ENCODE measurements at places on chromosomes 16 and 17.

DNA sequence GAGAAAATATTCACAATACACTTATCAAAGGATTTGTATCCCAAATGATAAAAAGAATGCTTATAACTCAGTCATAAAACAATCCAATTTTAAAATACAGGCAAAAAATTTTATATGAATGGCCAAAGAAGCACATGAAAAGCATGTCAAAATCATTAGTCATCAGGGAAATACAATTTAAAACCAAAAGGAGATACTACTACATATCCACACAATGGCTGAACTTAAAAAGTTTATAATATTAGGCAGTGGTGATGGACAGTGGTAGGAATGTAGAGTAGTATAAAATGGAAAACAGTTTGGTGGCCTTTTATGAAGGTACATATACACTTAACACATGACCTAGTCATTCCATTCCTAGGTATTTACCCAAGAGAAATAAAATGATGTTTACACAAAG is 12.2 kb downstream of the CMC2 start:
- no peak for DNase-seq

GRCh38 chr16:20948444-20948843 is 47.9 kb downstream of the LYRM1 start:
- DNase-seq = no peak

GRCh38 chr17:15944759-15945526 is at the start of gene ADORA2B:
Gene ADORA2B, plus strand, starts transcription at chr17:15945130. Its CDS starts 119 bp downstream, at chr17:15945249.
- DNase-seq = peak; percentile 70

- DNase-seq = no peak
Observed at GRCh38 chr16:70579648-70580630, 56.3 kb downstream of the SF3B3 start.

DNA sequence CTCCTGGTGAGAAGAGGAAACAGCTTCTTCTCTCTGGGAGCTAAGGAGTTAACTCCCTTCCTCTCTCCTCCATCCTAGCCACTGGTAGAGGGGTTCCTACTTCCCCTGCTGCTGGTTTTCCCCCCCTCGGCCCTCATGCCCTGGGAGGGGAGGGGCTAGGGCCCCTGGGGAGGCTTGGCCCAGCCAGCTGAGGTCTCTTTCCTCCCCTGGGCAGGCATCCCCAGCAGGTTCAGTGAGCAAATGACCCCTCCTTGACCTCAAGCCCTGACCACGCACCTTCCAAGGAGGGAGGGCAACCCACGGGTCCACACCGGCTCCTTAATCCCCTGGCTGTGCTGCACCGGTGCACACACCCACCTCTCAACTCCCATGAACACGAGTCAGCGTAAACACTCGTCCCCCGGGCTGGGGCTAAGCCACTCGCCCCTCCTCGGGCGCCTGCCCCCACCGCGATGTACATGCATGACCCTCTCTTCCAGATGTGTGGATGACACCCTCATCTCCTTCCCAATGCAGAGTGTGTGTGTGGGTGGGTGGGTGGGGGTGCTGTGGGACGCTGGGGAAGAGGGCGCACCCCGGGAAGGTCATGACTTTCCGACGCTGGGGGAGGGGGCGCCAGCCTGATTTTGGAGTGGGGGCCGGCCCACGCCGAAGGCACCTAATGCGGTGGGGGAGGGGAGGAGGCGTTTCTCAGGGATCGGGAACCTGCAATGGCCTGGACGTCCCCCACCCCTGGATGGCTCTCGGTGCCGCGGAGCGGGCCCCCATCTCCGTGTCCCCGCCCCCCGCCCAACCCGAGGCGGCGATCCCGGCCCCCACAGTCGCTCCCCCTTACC is 33.7 kb downstream of the SRCIN1 start:
- DNase-seq = no peak

DNA sequence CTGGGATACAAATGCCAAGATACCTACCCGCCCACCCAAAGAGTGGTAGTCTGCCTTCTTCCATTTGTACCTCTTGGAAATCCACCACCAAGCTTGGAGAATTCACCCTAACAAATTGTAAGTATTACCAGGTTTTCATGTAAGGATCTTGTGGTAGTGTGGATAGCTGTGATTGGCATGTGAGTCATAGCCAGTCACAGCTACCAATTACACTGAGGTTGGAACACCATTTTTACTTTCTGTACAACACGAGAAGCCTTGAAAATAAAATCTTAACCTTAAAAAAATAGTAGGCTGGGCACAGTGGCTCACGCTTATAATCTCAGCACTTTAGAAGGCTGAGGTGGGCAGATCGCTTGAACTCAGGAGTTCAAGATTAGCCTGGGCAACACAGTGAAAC is 18.5 kb upstream of the SLC35G3 start:
- no peak for DNase-seq

- no peak for DNase-seq
Observed at GRCh38 chr16:68992521-68992920, 112.9 kb upstream of the HAS3 start.

DNA sequence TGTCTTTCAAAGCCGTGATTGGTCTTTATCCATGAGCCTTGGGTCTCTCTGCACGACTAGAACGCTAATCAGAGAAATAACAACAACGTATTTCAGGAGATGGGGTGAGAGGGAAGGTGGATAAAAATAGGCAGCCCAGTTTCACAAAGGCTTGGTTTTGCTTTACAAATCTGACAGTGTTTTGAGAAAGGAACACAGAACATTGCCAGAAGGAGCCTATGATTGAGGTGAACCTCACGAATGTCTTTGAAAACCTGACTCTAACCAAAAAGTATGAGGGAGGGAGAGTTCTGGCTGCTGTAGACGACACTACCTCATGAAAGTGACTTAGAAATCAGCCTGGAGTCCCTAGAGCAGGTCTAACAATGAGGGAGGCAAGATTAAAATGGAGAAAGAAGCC is 38.0 kb upstream of the NOL11 start:
- DNase-seq = no peak

DNA sequence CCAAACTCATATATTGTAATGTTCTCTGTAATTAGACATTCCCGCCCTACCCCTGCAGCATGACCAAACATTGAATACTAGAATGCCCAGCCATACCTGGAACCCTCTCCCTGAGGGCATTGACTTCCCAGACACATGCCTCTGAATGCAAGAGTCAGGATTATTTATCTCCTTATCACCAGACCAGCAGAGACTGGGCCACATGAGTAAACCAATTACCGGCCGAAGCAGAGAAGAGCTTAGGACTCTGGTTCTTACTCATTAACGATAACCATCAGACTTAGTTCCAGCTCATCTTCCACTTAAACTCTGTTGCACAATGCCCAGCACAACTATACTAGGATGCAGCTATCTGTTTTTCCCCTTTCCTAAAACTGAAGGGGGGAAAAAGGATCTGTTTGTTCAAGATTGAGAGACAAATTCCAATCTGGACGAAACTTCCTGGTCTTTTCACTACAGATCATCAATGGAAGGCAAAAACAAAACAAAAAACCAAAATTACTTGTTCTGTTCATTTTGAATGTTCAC is 88.2 kb upstream of the CORO6 start:
- DNase-seq = no peak

GRCh38 chr17:44529864-44530263 is 26.7 kb upstream of the GPATCH8 start:
- no peak for DNase-seq

DNA sequence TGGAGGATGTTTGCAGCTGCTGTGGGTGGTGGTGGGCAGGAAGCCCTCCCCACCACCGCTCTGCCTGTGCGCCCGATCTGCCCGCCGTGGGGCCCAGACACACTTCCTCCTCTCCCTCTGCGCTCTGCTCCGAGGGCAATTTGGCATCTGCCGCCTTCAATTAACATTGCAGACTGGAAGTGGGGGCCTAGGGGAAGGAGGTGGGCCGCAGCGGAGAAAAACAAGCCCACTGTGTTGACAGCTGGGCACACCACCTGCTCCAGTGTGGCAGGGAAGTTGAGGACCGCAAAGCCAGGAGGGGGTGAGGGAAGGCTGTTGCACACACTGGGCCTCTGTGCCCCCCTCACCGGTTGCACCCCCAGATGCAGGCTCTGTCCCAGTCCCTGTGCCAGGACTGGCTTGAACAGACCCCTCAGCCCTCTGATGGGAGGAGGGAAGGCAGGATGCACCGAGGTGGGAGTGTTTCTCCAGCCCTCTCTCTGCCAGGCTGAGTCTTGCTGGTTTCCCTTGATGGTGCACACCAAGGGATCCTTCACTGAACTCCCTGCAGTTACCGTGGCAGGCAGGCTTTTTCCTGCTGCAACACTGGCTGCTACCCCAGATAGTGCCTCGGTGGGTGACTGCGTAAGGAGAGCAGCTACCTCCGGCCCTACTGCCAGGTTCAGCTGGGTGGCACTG is 72.8 kb upstream of the MED9 start:
- peak; percentile 98 for DNase-seq

GRCh38 chr17:8079291-8080207 is 8.0 kb downstream of the ALOX12B start:
- DNase-seq = peak; percentile 82

- peak; percentile 99 for DNase-seq
Observed at GRCh38 chr17:81393684-81394376, 1.4 kb upstream of the BAHCC1 start.

GRCh38 chr17:16952401-16952800 is 19.5 kb downstream of the TNFRSF13B start:
- DNase-seq = no peak

- no peak for DNase-seq
Observed at GRCh38 chr16:80993307-80993706, 13.4 kb downstream of the CMC2 start.

- no peak for DNase-seq
Observed at GRCh38 chr17:28345419-28346198, 10.0 kb downstream of the TNFAIP1 start.

GRCh38 chr17:12637015-12637414 is 28.7 kb upstream of the MYOCD start:
- DNase-seq = no peak

Measured in hematopoietic multipotent progenitor cell (in vitro differentiated cells).